ENCODE measurements at places on chromosomes 5 and 9. TPM values are rescaled to one million over a fixed set of nuclear protein-coding genes. Genes with fewer than 3 reads are reported as not detected.
A peak's percentile ranks its signal among the peaks of the same experiment; 100 is the strongest.

DNA sequence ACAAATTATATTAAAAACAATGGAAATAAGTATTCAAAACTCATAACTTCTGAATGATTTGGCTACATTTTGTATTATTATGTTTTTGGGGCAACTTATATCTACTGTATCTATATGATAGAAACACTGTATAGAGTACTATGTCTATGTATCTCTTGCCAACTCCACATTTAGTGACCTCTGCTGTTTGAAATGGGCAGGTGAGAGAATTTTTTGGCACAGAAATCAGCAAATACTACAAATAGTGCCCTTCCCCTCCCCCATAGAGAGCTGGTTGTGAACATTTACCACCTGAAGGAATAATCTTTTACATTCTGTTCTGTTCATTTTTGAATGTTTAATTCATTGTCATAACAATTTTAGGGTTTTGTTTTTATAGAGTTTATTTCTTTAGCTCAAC, 545.3 kb downstream of the PDE4D start:
- no peak for DNase-seq

RELL2 gene
- total RNA-seq: 17.9 TPM

- peak; percentile 15 for DNase-seq
Measured at GRCh38 chr9:109143881-109144562, 23.0 kb downstream of the FRRS1L start.

- DNase-seq: no peak
Measured at GRCh38 chr9:129828051-129828450, 4.1 kb upstream of the TOR1A start.

- DNase-seq: no peak
Measured at GRCh38 chr9:136506425-136506824, 23.6 kb upstream of the SEC16A start.

DNA sequence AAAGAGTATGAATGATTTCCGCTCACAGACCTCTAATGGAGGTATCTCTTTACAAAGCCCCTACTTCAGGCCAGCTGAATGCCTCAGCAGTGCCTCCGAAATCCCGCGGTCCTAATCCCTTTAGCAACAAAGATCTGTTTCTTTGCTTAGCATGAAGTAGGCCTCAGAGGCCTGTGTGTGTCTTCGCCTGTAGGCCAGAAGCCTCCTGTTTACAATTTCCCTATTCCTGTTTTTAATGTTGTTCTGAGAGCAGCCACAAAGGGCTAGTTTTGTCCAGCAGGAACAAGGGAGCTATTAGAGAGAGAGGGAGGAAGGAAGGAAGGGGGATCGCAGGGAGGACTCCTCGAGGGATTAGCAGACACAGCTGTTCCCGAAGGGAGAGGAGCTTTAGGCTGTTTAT, 166.4 kb upstream of the SPRY4 start:
- DNase-seq: no peak

DNA sequence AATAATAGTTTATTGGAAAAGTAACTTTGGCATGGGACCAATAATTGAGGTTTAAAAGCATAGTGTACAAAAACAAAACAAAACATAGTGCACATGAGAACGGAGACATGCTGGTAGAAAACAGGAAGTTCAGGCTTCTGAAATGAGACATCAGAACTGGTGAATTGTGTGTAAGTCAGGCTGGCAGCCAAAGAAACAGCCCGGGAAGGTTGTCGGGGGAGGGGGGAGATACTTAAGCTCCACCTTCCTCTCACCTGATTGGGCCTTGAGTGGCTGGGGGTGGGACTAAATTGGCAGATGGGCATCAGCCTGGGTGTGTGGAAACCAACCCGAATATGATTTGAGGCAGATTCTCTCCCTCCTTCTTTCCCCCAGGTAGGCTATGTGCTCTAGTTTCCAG, 256.3 kb downstream of the SMARCA2 start:
- DNase-seq: peak; percentile 43

- no peak for DNase-seq
Measured at GRCh38 chr9:70031141-70031545, 12.5 kb upstream of the MAMDC2 start.

DNA sequence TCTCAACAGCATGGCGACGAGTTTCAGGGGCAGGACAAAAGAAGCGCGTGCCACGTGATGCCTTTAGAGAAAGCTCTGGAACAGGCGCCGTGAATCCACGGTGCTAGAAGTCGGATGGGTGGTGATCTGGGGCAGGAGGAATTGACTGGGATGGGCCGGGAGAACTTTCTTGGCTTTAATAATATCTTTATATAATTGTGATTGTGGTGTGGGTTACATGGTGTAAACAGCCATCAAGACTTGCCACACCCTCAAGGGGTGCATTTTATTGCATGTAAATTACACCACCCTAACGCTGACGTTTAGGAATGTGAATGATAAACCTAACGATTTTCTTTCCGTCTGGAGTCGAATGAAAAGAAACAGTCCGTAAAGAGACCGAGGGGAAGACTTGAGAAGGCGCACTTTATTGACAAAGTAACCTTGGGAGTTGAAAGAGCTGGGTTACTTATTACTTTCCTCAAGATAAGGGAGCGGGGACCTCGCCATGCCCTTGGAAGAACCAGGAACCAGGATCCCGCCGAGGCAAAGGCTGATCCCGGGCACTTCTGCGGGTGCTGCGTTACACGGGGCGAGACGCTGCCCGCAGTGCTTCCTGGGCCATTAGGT, 8.5 kb downstream of the NRARP start:
- no peak for DNase-seq

DNA sequence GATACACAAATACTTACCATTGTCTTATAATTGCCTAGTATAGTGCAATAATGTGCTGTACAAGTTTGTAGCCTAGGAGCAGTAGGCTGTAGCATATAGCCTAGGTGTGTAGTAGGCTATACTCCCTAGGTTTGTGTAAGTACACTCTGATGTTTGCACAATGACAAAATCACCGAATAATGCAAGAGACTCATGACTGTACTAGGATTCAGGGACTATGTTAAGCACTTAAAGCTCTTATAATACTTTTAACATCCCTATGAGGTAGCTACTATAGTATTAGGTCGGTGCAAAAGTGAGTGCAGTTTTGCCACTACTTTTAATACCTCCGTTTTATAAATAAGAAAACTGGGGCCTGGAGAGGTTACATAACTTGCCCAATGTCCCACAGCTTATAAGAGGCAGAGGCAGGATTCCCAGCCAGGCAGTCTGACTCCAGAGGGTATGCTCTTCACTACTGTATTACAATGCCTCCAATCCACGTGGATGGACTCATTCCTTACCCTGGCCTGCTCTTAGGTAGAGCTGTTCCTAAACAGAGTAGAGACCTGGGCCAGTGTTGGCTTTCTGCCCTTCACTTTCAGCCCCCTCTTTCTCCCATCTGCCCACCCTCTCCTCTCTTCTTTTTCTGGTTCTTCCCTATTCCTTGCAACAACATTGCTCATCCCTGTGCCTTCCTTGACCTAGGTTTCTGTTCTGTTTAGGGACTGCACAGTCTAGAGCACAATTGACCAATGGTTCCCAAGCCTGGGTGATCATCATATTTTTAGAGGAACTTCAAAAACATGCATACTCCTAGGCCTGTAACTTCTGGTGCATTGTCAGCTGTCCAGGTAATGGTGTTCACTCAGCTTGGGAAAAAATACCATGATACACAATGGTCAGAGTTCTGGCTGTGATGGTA, 114.0 kb downstream of the CARTPT start:
- no peak for DNase-seq

SHROOM1 gene
- 1.2 TPM for total RNA-seq

NUTM2G gene
- total RNA-seq: not detected

GRCh38 chr5:28967848-28968247, 1929.5 kb upstream of the CDH9 start:
- DNase-seq: no peak

MRPL50 gene
- 13.4 TPM for total RNA-seq

- peak; percentile 58 for DNase-seq
Measured at GRCh38 chr9:20551835-20552234, 70.5 kb downstream of the MLLT3 start.

DNA sequence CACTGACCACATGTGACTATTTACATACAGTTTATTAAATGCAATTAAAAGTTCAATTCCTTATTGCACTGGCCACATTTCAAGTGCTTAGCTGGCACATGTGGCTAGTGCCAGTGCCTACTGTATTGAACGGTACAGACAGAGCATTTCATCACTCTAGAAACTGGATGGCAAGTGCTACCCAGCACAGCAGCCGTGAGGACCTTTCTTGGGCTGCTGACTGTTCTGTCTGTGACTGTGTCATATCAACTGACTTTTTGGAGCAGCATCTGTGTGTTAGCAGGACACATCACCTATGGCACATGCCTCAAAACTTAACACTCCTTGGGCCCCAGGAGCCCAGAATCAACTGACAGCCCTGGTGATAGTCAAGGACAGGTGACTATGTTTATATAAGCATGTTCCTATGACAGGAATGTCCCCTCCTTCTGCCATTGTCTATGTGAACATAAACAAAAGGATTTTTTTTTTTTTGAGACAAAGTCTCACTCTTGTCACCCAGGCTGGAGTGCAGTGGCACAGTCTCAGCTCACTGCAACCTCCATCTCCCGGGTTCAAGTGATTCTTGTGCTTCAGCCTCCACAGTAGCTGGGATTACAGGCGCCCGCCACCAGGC, 8.9 kb downstream of the IRF1 start:
- peak; percentile 50 for DNase-seq

DNA sequence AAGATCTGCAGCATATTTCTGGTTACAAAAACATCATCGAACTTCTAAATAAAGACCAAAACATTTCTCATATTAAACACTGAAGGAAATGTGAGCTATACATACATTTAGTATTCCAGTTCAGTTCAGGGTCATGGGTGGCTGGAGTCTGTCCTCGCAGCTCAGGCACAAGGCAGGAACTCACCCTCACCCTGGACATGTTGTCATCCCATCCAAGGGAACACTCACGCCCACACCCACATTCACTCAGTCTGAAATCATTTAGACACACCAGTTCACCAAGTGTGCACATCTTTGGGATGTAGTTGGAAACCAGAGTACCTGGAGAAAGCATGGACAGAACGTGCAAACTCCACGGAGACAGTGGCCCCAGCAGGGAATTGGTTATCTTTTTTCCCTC, 481.0 kb downstream of the RASEF start:
- no peak for DNase-seq

PDLIM4 gene
- not detected for total RNA-seq

DNA sequence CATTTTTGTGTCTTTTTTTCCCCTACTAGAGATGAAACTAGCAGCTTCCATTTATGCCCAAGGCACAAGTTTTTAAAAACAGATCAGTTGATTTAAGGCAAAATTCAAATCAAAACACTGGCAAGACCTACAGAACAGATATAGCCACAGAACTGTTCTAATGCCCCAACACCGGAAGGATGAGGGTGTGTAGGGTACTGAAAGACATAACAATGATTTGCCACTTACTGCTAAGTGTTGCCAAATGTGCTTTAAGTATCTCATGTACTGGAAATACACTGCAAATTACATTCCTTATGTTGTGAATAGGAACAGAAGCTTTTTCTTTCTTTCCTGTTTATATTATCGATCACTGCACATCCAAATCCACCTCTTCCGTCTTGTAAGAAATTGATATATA, 189.0 kb downstream of the CETN3 start:
- no peak for DNase-seq

OR13C3 gene
- not detected for total RNA-seq

DNA sequence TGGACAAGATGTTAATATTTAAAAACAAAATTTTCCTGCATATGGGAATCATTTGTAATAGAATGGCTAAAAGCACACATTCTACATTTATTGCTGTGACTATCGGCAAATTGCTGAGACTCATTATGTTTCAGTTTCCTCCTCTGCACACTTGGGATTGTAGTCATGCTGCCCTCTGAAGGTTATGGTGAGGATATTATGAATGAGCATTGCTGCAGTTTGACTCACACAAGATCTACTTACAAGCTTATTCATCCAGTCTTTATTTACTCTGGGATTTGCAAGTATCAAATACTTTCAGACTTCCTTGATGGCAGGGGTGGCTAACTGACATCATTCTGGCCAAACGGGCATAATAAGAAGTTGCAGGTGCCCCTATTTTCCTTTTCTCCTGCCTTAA, 9.5 kb upstream of the NFIL3 start:
- no peak for DNase-seq

- DNase-seq: no peak
Measured at GRCh38 chr5:178649580-178649979, 22.7 kb upstream of the CLK4 start.

- DNase-seq: peak; percentile 67
Measured at GRCh38 chr5:96336351-96336985, 96.6 kb downstream of the PCSK1 start.

GRCh38 chr5:139014726-139015125, 139.6 kb upstream of the LRRTM2 start:
- no peak for DNase-seq

DNA sequence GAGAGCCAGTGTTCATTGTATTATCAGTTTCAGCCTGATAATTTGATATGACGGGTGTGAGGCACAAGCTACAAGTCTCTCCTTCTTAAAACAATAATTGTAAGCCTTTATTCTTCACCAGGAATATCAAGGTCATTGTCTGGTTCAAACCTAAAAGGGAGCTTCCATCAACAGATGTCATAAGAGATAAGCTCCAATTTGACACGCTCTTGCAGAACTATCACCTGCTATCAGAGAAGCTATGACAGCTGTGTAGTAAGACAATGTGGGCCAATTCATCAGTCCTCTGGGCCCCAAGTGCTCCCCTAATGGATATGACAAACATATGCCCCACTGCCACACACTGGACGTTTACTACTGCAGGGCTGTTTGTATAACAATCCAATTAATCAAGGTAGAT, 1010.2 kb upstream of the DMAC1 start:
- no peak for DNase-seq

TAF11L10 gene
- total RNA-seq: not detected

DNA sequence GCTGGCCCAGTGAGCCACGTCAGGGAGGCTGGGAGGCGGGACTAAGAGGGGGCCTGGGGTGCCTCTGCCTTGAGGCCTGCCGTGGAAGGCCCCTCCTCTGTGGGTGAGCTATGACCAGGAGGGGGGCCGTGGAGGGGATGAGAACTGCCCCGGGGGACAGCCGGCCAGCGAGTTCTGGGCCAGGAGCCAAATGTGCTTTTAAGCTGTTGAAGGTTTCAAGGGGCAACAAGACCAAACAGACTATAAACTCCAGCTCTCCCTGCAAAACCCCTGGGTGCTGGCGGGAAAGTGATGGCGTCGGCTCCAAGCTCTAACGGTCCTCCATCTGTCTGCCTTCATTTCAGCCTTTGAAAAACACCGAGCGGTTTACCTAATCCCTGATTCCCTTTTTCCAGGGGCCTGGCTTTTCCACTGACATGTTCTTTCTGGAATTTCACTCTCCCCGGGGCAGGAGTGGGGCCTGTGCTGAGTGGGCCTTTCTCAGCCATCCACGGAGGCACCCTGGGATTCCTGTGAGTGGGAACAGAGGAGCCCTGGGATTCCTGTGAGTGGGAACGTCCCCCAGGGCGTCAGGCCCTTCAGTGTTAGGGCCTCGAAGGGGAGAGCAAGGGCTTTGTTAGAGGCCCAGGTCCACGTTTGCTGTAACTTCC, 65.6 kb downstream of the COL5A1 start:
- no peak for DNase-seq

DNA sequence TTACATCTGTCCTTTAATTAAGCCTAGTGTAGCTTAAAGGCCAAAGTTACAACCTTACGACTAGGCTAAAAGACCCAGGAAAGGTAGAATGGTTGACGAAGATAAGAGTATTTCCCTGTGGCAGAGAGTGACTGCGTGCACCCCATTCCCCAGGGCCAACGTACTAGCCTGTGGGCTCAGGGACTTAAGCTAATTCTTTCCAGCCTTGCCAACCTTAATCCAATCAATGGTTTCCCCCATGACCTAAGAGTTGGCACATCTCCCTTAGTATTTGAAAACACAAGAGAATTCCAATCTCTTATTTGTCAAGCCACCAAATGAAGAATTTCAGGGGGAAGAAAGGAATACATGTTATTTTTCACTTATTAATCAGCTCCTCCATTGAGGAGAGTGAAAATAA, 16.0 kb downstream of the CTNND2 start:
- DNase-seq: no peak
